NCI-H2107 (cell line): ENCODE measurements at places on chromosomes 1 and 21.

DNA sequence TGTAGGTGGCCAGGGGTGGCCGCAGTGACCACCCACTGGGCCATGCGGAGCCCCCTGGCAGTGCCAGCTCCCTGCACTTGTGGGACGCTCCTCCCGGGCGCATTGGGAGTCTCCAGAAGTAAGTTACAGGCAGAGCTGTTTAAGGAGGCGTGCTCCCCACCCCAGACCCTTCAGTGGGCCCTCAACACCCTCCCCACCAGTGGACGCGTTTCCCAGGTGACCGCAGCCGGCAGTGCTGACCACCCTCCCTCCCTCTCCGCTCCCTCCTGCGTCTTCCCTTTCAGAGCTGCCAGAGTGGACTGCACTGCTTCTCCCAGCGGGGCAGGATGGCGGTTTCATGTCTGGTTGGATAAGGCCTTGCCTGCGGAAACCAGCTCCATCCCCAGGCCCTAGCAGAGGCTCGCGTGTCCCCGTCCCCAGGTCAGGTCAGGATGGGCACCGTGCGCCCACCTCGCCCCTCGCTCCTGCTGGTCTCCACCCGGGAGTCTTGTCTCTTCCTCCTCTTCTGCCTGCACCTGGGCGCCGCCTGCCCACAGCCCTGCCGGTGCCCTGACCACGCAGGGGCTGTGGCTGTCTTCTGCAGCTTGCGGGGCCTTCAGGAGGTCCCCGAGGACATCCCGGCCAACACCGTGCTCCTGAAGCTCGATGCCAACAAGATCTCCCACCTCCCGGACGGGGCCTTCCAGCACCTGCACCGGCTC, 1.1 kb downstream of the LRRC3 start:
- DNase-seq = no peak

GRCh38 chr1:205258261-205258691, 30.5 kb downstream of the TMCC2 start:
- DNase-seq = no peak

GRCh38 chr1:153470707-153471106, 10.3 kb upstream of the S100A7 start:
- DNase-seq = no peak

DNA sequence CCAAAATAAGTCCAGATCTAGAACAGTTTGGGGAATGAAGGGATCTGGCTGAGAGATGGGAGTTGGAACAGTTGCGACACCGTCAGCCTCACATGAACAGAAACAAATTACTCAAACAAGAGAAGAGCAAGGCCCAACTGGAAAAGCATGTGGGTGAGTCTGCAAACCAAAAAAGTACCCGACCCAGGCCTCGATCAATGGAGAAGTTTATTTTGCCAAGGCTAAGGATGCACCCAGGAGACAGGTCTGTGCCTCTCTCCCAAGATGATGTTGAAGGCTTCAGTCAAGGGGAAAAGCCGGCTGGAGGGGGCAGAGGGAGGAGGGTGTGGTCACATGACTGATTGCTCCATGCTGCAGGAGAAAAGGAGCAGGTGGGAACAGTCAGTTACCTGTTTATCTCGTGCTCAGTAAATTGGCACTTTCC, 42.3 kb downstream of the KRTAP10-1 start:
- peak; percentile 62 for DNase-seq

DNA sequence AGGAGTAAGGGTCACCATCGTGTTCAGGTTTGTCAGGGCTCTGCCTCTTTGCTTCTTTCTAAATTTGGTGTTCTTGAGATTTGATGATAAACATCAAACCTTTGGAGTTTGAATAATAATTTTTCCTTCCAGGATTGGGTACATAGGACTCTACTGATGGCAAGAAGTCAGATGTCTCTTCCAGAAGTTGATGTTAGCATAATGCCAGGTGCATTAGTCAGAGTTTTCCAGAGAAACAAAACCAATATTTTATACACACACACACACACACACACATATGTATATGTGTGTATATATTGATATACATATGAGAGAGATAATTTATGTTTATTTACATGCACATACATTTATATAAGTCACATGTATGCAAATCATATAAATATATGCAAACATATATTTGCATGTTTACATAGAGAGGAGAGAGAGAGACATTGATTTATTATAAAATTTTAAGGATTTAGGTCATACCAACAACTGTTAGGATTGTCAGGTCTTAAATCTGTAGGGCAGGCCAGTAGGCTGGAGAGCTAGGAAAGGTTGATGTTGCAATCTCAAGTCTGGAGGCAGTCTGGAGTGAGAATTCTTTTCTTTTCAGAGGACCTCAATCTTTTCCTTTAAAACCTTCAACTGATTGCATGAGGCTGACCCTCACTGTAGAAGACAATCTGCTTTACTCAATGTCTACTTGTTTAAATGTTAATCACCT, 199.2 kb downstream of the HLX start:
- no peak for DNase-seq
